ENCODE measurements at places on chromosomes 13 and 19.
A peak's percentile ranks its signal among the peaks of the same experiment; 100 is the strongest.

GRCh38 chr13:53749306-53749705 is 720.7 kb downstream of the OLFM4 start:
- no peak for DNase-seq

DNA sequence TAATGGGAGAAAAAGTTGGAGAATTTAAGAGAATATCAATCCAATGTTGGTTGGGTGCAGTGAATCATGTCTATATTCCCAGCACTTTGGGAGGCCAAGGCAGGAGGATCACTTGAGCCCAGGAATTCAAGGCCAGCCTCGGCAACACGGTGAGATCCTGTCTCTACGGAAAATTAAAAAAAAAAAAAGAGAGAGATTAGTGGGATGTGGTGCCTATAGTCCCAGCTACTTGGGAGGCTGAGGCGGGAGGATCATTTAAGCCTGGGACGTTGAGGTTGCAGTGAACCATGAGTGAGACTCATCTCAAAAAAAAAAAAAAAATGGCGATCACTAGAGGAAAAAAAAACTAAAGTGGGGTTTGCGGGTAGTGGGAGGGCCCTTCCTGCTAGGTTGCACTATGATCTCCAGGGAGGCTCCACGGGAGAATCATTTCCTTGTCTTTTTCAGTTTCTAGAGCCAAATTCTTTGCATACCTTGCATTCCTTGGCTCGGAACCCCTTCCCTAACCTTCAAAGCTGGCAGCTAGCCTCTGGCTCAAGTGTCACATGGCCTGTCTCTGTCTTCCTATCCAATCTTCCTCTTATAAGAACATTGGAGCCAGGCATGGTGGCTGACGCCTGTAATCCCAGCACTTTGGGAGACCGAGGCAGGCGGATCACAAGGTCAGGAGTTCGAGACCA is 5.8 kb upstream of the ERCC2 start:
- DNase-seq = peak; percentile 82

GRCh38 chr13:75372923-75373841 is 108.8 kb downstream of the TBC1D4 start:
- no peak for DNase-seq

- peak; percentile 25 for DNase-seq
These were observed 4.8 kb upstream of the ZNF253 start for GRCh38 chr19:19860756-19861390.

GRCh38 chr19:39203372-39204341 is at the start of gene SYCN:
SYCN (minus strand) TSS chr19:39204263; CDS start chr19:39204254, 9 bp downstream.
- no peak for DNase-seq

GRCh38 chr13:44362394-44363040 is 11.1 kb upstream of the SERP2 start:
- DNase-seq = no peak

- no peak for DNase-seq
These were observed 23.6 kb downstream of the CAPN12 start for GRCh38 chr19:38720559-38721236.

DNA sequence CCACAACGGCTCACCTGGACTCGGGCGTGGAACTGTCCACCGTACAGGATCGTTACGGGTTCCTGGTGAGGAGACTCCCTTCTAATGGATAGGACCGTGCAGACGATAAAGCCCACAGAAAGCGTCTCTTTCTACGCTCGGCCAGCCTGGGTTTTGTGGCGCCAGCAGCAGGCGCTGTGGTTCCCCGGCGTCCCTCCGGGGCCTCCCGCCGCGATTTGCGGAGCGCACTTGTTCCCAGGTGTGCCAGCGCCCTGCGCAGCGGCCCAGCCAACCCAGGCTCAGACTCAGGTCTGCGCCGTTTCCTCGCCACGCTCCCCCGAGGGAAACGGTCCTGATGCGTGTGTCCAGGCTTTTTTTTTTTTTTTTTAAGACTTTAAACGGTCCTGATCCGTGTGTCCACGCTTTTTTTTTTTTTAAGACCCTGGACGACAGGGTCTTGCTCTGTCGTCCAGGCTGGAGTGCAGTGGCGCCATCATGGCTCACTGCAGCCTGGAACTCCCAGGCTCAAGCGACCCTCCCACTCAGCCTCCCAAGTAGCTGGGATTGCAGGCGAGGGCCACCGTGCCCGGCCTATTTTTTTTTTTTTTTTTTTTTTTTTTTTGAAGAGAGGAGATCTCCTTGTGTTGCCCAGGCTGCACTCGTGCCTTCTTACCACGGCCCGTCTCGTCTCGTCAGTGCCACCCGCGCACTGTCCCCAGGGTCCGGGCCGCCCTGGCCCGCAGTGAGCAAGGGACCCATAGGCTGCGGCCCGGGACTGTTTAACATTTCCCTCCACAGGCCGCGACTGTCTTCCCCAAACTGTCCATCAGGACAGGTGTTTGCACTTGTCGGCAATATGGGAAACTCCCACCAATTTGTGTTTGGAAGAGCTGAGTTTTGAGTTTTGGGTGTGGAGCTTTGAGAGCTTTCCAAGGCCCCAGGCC is 23.8 kb downstream of the GJA3 start:
- no peak for DNase-seq

DNA sequence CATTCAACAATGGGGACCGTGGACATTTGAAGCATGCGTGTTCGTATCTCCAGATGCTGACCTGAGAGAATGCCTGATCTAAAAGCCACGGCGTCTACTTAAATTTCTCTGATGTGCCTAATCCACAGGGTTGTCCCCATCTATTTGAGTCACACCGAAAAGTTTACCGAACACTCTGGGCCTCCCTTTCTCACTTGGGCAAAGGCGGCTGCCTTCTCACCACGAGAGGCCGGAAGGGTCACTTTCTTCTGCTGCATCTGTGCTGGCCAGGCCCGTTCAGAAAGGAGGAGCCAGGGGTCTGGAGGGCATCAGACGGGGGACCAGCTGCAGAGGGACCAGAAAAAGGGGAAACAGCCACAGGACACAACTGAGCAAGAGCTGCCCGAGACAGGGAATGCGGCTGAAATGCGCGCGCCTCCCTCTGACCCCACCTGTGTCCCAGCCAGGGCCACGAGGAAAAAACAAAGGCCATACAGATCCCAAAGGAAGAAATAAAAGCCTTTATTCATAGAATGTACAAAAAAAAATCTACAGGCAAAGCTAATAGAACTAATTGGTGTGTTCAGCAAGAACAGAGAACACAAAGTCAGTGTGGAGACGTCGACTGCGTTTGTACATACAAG is 71.3 kb upstream of the C13orf46 start:
- no peak for DNase-seq

- no peak for DNase-seq
These were observed 172.6 kb upstream of the ATXN8OS start for GRCh38 chr13:69935043-69935442.

Measured in right hindlimb (tissue), 1 donor.